ENCODE measurements at places on chromosomes 3 and 15.

DNA sequence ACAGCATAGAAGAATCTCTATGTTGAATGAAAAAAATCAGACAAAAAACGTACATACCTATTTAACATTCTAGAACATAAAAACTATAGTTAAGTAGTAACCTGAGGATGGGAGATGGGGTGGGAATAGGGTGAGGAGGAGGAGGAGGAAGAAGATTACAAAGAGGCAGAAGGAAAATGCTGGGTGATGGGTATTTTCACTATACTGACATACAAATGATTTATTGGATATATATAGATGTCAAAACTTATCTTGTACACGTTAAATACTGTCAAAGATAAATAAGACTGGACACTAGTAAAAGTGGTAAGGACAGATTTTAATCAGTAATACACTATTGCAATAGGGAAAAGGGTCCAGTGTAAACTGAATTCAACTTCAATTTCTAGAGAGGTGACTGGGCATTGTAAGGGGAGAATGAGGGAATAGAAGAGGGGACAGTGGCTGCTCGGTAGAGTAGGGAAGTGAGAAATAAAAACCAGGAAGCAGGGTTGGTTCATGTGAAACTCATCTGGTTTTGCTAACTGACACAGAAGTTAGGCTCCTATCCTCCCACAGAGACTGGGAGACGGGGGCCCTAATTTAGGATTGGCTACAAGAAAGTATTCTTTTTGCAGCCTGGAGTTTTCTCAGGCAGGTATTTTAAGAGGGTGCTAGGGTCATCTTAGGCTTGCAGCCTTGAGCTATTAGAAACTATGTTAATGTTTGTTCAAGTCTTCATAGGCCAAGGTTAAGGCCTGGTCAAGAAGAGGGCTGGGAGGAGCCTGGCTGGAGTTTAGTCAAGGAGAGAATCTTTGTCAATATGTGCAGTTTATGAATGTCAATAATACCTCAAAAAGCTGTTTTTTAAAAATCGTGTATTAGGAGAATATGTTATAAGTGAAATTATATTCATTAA is 15.0 kb upstream of the C15orf61 start:
- no peak for DNase-seq

GRCh38 chr3:147890114-147890513 is 480.9 kb downstream of the ZIC1 start:
- no peak for DNase-seq

- peak; percentile 87 for DNase-seq
These were observed 12.6 kb upstream of the LMAN1L start for GRCh38 chr15:74799856-74800558.

DNA sequence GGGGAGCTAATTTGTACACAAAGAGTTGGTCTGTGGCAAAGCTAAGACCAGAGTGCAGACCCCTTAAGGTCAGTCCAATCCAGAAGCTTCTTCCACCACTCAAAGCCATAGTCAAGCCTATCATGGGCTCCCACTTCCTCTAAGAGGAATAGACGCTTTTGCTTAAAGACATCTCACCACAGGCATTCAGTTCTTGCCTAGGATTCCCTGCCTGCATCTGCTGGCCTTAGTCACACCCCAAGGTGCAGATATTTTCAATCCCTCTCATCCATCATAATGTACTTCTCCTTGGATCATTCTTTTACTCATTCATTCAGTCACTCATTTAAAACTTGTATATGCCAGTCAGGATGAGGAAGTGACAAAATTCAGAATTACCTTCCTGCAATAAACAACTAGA is 179.6 kb upstream of the STT3B start:
- DNase-seq: no peak

DNA sequence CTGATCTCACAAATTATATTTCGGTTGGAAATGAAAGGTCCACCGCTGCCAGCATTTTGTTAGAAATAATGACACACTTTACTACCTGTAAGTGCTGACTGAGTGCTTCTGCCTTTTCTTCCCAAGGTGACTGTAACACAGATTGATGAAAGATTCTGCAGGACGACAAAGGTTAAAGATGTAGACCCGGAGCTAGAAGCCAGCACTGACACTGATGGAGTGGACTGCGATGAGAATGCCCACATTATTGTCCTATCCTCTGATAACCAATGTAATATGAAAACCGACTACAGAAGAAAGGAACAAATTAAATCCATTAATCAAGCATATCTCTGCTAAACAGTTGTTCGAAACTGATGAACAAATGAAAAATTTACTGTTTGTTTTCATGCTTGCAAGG is 666.5 kb downstream of the GBE1 start:
- no peak for DNase-seq

- no peak for DNase-seq
These were observed 19.4 kb upstream of the ALAS1 start for GRCh38 chr3:52178537-52178936.

- DNase-seq: no peak
These were observed 41.2 kb upstream of the ADPGK start for GRCh38 chr15:72824781-72825180.

- no peak for DNase-seq
These were observed 239.3 kb downstream of the IL5RA start for GRCh38 chr3:2870724-2871333.

- DNase-seq: peak; percentile 56
These were observed 121.3 kb downstream of the RPLP1 start for GRCh38 chr15:69573815-69574475.

- DNase-seq: peak; percentile 83
These were observed 6.7 kb upstream of the PSTPIP1 start for GRCh38 chr15:76987896-76988860.

DNA sequence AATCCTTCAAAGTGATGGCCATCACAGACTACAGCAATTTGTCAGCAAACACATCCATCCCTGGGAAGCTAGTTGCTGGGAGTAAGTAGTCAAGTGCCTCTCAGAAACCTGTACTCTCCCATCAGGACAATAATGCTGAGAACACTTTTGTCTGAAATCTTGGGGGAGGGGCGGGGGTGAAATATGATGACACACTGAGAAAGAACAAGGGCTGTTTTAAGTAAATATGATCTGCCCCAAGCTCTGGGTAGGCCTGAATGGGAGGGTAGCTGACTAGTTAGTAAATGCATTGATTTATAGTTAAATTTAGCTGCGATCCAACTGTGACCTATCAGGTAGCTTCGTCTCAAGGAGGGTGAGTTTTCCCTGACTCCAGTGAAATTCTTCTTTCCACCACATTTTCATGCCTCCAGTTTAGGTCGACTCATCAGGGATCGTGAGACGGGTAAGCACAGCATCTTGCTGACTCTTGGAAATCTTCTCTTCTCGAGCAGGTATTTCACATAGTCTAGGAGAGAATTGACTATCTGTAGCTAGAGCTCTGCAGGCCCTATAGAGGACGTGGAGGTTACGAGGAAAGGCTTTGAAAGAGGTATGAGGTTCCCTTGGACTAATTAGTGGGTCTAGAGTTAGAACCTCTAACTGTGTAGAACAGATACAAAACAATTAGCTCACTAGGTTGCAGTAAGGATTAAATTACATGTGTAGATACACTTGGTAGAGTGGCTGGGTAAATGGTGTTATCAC is 213.4 kb upstream of the SLC2A2 start:
- no peak for DNase-seq

DNA sequence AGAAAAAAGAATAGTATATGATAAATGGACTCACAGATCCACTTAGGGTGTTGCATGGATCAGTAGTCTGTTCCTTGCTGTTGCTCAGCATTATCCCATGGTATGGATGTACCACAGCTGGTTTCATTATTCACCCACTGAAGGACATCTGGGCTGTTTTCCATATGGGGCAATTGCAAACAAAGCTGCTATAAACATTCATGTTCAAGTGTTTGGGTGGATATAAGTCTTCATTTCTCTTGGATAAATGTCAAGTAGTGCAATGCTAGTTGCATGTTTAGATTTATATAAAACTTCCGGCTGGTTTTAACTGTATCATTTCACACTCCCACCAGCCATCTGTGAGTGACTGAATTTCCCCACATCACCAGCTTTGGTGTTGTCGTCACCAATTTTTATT is 137.7 kb downstream of the ASB7 start:
- no peak for DNase-seq

DNA sequence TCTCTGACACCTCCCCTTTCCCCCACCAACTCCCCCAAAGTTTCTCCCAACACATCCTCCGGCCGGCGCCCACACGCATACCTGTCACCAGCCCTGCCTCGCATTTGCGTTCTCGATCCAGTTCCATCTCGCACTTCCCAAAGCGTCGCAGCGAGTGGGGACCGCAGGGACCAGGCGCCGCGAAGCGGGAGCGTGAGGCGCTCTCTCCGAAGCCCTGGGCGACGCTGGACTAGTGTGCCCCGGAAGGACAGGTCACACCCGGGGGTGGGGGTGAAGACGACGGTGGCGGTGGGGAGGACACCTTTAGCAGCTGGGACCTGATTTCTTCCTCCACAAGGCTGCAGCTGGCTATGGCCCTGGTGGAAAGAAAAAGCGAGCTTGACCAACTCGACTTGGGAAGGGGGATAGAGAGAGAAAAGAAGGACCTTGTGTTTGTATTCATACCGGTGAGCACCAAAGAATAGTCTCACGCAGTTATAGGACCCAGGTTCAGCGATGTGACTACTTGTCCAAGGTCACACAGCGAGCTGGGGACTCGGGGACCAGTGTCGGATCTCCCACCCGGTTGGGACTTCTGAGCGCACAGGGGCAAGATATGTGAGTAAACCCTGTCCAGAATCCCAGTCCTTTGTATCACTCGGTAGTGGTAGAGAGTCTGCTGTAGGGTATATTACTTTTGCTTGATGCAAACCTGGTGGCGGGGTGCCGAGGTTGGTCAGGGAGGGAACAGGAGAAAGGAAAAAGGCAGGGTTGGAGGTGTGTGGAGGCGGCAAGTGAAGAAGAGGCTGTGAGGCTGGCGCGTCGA is 607 bp upstream of the GHSR start:
- DNase-seq: no peak

GRCh38 chr3:30747771-30748281 is 141.4 kb downstream of the TGFBR2 start:
- DNase-seq: no peak

DNA sequence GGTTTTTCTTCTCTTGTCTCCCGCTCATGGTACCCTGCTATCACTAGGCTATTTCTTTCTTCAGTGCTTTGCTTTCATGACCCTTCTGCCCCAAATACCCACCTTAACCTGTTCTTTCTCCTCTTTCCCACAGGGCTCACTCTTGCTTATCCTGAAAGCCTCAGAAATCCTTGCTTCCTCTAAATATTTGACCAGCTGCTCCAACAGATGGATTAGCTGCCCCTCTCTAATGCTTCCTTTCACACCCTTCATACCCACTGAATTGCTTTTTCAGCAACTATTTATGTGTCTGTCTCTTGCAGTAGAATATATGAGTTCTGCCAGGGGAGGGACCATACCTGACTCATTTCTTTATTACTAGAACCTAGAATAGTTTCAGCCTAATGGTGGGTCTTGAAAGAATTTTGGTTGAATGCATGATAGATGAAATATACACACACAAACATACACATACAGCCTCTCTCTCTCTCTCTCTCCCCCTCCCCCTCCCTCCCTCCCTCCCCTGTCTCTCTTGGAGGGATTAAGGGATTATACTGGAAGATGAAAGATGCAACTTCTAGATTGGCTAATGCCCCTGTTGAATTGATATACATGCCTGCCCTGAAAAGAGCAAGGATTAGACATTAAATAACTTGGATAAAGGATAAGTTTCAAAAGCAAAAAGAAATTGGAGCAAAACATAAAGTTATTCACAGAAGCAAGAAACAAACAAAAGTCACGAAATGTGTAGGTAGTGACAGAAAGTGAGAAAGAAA is 95.0 kb upstream of the GADL1 start:
- DNase-seq: no peak

GRCh38 chr15:80596521-80596976 is 98.6 kb upstream of the ABHD17C start:
- no peak for DNase-seq

GRCh38 chr15:100468285-100468684 is 60.5 kb downstream of the CERS3 start:
- DNase-seq: no peak

DNA sequence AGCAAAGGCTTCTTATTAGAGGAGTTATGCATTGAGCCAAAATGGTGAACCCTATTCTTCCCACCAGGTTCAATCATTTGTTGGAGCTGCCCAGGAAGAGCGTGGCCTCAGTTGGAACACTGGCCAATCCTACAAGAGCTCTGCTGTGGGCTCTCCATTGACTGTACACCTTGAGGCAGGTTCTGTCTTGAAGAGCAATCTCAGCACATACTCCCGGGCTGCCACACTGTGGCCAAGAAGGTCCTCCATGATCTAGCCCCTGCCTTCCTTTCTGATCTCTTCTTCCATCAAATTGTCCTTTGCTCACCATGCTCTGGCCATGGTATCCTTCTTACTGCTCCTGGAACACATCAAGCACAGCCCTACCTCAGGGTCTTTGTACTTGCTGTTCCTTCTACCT is 5.7 kb upstream of the SUMF1 start:
- DNase-seq: no peak

GRCh38 chr3:88896026-88896425 is 211.4 kb upstream of the EPHA3 start:
- no peak for DNase-seq

GRCh38 chr3:44894485-44894884 is 20.1 kb downstream of the TGM4 start:
- no peak for DNase-seq

DNA sequence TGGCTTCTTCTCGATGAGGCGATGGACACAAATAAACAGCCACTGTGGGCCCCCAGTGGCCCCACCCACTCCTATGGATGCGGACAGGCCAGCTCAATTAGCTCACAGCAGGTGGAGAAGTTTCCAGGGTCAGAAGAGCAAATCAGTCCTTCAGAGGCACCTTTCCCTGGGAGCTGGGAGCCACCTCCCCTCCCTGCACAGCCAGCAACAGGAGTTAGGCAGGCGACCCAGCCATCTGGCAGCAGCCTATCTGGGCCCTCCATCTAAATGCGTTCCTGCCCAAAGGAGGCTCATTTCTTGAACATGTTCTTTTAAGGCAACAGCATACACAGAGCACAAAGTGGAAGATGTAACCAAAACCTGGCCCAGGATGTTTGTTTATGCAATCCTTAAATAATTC is 211.9 kb upstream of the ARRDC4 start:
- no peak for DNase-seq

DNA sequence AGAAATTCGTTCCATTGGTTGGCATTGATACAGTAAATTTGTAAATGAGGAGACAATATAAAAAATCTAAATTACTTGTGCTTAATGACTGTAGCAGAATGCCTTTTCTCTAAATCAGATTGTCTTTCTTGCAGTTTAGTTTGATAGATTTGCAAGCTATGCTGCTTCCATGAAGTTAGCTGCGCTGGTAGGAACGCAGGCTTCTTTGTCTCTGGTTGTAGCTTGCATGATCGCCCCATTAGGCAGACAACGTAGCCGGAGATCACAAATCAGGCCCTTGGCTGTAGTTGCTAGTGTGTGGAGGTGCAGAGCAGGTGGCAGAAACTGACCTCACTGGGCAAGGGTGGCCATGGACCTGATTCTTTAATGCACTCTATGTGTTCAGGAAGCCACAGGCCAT is 6.1 kb downstream of the ZIC1 start:
- no peak for DNase-seq

DNA sequence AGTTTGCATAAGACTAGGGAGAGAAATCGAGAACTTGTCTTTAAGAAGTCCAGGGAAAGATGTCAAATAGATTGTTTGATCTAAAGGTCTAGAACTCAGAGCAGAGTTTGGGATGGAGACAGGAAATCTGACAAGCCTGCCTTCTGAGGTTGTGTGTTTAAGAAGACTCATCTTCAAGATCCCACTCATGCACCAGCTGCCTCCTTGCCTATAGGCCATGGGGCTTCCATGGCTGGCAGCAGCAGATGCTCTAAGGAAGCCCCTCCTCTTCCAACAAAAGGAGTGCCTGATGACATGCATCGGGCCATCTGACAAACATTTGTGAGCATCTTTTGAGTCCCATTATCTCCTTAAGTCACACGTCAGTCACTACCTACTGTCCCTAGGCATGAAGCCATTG is 47.4 kb downstream of the WNT5A start:
- no peak for DNase-seq

- no peak for DNase-seq
These were observed 66.4 kb downstream of the PTPRG start for GRCh38 chr3:61627768-61628185.

Data from stimulated activated CD4-positive, alpha-beta T cell treated with anti-CD3 and anti-CD28 coated beads, Interleukin-4, amount 100 ng/mL, for 24 hours (primary cell).